ENCODE measurements at places on chromosomes 16 and 17.

GRCh38 chr17:62631086-62631935 is 3.8 kb downstream of the MRC2 start:
- DNase-seq, result no peak

- DNase-seq, result no peak
Observed at GRCh38 chr16:79537584-79537983, 63.0 kb downstream of the MAF start.

- DNase-seq, result no peak
Observed at GRCh38 chr16:55037046-55037445, 106.4 kb downstream of the IRX5 start.

- DNase-seq, result no peak
Observed at GRCh38 chr17:21213638-21214014, 335 bp downstream of the TMEM11 start.

DNA sequence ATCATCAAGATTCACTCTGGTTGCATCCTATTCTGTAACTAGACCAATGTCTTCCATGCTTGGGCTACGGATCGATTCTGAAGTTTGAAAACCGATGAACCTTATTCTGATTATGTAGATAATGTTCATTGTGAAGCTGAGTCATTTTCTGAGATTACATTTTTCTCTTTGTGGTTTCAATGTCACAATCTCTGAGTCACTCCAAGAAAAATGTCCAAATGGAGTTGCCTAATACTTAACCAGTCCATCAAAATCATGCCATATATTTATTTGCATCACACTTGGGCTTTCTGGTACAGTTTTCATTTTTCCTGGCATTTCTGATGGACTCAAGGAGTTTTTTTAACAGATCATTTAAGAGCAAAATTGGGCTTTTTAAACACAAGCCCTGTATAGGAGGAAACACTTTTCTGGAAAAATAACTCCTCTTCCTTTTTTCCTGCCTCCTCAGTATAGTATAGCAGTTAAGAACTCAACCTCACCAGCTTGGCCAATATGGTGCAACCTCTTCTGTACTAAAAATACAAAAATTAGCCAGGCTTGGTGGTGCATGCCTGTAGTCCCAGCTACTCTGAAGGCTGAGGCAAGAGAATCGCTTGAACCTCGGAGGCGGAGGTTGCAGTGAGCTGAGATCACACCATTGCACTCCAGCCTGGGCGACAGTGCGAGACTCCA is 17.5 kb downstream of the CACNG3 start:
- no peak for DNase-seq

DNA sequence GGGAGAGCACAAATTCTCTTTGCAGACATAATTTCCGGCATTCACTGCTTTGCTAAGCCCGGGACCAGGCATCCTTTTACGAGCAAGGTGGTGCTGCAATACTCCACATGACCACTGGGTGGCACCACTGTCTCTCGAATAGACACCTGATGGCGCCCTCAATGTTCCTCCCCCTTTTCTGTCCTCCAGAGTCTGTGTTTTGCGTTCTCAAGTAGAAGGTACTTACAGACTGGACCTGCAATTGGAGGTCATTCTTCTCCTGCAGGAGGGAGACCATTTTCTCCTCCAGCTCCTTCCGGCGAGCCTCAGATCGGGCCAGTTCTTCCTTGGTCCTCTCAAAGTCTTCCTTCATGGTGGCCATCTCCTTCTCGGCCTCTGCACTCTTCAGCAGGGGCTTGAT is 45.2 kb downstream of the MYH13 start:
- peak; percentile 57 for DNase-seq

DNA sequence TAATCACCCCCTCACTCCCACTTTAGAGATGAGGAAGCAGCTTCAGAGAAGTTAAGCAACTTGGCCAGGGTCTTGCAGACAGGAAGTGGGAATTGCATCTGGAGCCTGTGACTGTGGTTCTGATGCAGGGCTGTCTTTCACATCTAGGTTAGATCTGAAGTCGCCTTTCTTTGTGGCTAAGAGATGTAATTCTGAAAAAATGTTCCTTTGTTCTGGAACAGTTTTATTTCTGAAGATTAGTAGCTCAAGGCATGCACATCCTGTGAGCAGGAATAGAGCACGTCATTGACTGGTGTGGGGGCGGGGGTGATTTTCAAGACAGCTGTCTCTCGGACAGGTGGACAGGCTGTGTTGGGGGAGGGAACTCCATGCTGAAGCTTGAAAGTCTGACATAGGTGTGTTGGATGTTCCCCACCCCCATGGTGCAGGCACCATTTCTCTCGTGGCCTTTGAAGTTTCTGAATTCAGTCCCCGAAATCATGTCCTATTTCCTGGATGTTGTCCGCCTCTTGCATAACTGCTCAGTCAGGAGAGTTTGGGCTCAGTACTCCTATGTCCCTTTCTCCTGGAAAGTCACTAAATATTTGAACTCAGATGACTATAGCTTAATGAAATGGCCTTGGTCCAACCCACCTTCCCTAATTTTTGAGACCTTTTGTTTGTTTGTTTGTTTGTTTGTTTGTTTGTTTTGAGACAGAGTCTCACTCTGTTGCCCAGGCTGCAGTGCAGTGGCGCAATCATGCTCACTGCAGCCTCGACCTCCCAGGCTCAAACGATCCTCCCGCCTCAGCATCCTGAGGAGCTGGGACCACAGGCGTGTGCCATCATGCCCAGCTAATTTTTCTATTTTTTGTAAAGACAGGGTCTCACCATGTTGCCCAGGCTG is 21.0 kb upstream of the HERPUD1 start:
- no peak for DNase-seq

DNA sequence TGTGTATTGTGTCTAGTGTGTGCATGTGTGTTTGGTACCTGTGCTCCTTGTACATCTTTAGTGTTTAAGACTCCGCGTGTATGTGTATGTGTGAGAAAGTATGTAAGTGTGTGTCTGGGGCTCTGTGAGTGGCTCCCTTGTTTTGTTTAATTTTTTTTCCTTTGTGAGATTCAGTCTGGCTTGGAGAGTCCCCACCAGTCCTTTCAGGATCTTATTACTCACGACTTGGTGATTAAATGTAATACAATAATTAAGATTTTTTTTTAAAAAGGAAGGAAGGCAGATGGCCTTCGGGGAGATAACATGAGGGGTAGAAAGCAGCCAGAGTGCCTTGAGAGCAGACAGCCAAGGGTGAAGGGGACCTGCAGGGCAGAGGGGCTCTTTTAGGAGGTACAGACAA is 33.9 kb downstream of the FZD2 start:
- no peak for DNase-seq

GRCh38 chr17:20226814-20227482 is 217.8 kb downstream of the SPECC1 start:
- peak; percentile 69 for DNase-seq

- DNase-seq, result no peak
Observed at GRCh38 chr17:3792481-3792880, 8.5 kb downstream of the ITGAE start.

- DNase-seq, result no peak
Observed at GRCh38 chr16:7115898-7116297, 216.7 kb upstream of the RBFOX1 start.

DNA sequence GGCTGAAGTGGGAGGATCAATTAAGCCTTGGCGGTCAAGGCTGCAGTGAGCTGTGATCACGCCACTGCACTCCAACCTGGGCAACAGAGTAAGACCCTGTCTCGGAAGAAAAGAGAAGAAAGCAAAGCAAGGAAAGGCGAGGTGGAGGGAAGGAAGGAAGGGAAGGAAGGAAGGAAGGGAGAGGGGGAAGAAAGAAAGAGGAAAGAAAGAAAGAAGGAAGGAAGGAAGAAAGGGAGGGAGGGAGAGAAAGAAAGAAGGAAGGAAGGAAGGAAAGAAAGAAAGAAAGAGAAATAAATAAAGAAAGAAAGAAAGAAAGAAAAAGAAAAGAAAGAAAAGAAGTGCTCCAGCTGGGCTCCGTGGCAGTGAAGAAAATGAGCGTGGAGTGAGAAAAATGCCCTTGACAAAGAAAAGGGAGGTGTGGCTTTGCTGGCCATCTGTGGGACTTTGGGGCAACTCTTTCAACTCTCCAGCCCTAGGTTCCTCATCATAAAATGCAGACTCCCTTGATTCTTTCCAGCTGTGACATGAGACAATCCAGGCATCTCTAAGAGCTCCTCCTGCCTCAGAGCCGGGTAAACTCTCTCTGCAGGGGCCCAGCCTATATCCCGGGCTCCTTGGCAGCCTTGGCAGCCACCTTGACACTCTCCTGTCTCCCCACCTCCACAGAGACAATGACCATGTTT is 2.4 kb downstream of the GSDMA start:
- DNase-seq, result no peak

- DNase-seq, result peak; percentile 27
Observed at GRCh38 chr17:68383443-68384321, 73.6 kb downstream of the WIPI1 start.

- no peak for DNase-seq
Observed at GRCh38 chr17:897970-898619, 81.5 kb downstream of the NXN start.

- DNase-seq, result no peak
Observed at GRCh38 chr16:62135446-62135845, 99.2 kb upstream of the CDH8 start.

DNA sequence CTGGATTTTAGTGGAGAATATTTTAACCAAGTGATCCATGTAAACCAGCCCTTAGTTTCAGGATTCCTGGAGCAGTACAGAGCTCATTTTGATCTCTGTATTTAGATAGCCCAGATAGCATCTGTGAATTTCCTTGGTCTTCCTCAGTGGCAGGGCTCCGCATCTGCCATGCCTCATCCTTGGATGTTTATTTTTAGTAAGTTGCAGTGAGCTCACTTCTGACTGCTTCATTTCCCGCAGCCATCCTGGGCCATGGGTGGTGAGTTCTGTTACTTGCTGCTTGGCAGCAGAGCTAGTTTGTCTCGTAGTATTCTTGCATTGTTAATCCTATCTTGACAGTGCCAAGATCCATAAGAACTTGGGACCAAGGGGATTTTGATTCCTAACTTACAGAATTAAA is 33.7 kb downstream of the IST1 start:
- no peak for DNase-seq

DNA sequence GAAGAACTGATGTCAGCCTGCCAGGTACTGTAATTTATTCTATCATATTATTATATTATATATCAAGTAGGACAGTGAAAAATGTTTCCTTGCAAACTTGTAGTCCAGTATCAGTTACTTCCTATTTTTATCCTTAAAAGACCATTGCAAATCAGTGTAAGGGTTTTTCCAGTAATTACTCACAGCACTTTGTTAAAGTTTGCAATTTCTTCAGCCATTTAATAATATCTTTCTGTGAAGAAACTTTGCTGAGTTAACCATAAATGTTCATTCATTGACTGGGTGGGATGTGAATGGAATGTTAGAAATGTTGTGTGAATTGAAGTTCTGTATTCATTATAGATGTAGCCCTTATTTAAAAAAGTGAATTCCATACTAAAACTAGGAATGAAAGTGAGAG is 26.7 kb downstream of the HAPSTR1 start:
- no peak for DNase-seq

GRCh38 chr17:64028874-64029464 is 8.5 kb upstream of the ICAM2 start:
- DNase-seq, result peak; percentile 83

- peak; percentile 54 for DNase-seq
Observed at GRCh38 chr16:2520784-2521531, 787 bp downstream of the AMDHD2 start.

DNA sequence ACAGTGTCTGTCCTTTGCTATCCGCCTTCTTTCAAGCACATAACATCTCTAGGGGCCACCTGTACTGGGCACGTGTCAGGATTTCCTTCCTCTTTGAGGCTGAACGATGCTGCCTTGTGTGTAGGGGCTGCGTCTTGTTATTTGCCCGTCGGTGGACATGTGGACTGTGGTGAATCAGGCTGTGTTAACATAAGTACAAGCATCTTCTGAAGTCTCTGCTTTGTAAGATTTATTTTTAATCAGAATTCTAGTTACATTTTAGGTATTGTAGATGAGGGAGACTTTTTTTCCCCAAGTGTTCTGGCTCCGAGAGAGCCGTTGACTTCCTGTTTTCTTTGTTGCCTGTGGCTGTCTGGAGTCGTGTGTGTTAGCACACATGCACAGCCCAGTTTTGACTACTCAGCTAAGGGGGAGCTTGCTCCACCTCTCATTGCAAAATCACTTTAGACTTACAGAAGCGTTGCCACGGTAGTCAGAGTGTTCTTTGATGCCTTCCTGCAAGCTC is 26.1 kb downstream of the SPG7 start:
- peak; percentile 52 for DNase-seq

DNA sequence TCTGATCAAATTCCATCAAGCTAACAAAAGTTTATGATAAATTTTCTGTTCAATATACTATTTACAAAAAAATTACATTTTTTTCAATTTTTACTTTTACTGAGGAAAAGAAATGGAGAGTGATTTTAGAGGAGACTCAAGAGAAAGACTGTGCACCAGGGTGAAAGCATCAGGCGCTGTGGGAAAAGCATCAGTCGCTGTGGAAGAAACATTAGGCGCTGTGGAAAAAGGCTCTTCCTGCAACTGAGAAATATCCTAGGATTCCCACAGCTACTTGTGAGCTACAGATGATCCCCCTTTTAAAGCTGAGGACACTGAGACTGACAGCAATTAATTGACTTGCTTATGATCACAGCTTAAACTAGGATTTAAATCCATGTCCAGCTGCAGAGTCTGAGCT is 4.9 kb downstream of the ANKFY1 start:
- DNase-seq, result no peak
